ENCODE measurements at places on chromosomes 4 and X. TPM values are rescaled to one million over a fixed set of nuclear protein-coding genes. Genes with fewer than 3 reads are reported as not detected.

KDR gene
- 0.05 TPM for total RNA-seq

CPZ gene
- total RNA-seq = not detected

NPNT gene
- 66.3 TPM for total RNA-seq

F11 gene
- total RNA-seq = not detected

VCX3B gene
- not detected for total RNA-seq

WNK3 gene
- total RNA-seq = 0.15 TPM

CCDC158 gene
- not detected for total RNA-seq

SLIT2 gene
- total RNA-seq = 0.24 TPM

TENM3 gene
- 0.26 TPM for total RNA-seq

NHS gene
- total RNA-seq = not detected

NSDHL gene
- 24.2 TPM for total RNA-seq

SH3D19 gene
- 0.24 TPM for total RNA-seq

DNA sequence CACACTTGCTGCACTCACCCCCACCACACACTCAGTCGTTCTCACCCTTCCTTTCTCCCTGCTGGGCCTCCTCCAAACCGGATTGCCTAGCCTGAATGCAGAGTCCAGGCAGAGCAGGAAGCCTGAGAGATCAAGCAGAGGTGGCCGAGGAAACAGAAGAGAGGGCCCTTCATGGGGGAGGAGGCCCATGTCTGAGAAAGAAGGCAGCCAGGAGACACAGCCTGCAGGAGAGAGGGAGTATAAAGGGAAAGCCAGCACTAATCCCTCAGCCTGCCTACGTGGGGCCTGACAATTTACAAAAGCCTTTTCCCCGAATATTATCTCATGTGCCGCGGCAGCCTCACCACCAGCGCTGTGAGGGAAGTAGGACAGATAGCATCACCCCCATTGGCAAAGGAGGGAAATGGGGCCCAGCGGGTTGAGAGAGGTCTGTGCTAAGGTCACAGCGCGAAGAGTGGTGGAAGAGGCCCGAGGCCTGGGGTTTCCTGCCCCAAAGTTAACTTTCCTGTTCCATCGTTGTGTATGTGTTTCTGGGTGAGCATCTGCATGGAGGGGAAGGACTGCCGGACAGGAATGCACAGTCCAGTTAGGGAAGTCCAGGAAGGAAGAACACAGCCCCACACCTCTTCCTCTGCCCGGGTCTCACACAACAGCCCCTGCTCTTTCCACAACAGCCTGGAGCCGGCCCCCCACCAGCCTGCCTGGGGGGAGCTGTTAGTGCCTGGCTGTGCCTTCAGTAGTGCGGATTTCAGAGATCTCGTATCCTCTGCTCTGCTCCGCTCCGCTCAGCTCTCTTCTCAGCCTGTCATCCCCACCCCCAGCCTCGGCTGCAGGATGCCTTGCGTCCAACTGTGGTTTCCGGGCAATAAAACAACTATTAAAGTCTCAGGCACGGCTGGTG, 50.9 kb upstream of the BCOR start:
- DNase-seq = no peak

DNA sequence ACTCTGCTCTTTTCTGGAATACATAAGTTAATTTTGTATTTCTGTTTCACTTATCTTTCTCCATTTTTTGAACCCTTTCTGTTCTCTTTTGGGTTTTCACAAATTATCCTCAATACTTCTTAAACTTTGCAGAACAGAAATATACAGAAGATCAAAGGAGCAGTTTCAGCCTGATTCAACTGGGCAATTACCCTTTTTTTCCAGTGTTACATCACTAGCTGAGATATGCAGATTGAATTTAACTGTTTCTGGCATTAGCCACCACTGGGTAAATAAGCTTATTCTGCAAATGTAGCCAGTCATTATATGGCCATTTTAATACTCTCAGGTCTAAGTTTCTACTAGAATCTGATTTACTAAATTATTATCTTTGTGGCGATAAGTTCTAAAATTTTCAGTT, 66.9 kb upstream of the GRID2 start:
- no peak for DNase-seq

DNA sequence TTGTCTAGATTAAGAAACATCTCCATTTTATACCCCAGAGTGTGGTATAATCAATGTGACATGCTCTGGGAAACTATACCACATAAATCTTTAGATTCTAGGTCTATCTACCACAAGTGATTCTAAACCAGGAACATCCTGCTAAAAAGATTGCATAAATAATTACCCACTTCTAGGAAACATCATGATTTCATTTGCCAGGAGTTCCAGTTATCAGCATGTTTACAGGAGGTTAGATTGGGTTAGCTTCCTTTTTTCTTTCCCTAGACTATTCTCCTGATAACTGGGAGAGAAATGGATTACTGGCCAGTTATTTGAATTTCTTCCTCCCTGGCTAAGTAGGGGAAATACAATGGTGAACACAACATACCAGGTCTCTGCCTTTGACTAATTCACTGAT, 230.3 kb upstream of the BOD1L1 start:
- no peak for DNase-seq

DNA sequence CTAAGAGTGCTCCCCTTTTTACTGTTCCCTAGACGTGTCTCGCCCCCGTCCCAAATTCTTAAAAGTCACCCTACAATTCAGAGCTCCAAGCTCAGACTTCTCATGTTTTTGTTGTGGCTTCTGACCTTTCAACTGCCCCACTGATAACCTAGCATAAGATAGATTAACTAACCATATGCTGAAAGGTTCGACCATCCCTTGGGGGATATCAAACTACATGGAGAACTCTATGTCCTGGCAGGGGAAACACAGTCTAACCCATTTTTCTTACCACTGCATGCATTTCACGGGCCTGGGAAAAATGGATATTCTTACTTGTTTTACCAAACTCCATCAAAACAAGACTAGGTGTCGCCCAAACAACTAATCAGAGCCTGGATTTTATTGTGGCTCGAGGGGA, 236.4 kb upstream of the MID1 start:
- no peak for DNase-seq

DNA sequence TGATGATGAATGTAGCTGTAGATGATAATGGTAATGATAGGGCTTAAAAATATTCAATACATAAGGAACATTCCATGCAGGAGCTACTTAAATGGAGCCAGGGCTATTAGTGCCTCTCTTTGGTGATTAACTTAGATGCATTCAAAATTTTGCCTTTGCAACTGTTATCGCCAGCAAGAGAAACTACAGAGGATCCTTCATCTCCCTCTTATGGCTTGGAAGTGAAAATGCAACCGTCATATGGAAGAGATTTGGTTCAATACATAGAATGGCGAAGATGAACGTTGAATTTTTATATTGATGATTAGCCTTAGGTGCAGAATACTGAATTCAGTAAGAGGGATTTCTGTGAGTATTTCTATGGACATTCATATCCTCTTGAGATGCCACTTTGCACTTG, 134.5 kb upstream of the NLGN4X start:
- DNase-seq = no peak

DNA sequence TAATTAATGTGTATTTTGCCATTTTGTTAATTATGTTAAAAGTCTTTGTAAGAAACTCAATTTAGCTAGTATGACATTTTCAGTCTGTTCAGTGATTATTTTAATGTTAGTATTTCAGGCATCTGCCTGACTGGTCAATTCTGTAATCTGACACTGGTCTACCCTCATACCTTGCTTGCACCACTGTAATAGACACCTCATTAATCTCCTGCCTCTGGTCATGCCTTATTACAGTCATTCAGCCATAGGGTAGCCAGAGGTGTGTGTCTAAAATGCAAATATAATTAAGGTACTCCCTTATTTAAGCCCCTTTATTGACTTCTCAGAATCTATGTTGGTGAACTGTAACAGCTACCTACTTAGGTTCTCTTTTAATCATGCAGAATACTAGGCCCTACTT, 861.1 kb upstream of the IGFBP7 start:
- DNase-seq = no peak

DNA sequence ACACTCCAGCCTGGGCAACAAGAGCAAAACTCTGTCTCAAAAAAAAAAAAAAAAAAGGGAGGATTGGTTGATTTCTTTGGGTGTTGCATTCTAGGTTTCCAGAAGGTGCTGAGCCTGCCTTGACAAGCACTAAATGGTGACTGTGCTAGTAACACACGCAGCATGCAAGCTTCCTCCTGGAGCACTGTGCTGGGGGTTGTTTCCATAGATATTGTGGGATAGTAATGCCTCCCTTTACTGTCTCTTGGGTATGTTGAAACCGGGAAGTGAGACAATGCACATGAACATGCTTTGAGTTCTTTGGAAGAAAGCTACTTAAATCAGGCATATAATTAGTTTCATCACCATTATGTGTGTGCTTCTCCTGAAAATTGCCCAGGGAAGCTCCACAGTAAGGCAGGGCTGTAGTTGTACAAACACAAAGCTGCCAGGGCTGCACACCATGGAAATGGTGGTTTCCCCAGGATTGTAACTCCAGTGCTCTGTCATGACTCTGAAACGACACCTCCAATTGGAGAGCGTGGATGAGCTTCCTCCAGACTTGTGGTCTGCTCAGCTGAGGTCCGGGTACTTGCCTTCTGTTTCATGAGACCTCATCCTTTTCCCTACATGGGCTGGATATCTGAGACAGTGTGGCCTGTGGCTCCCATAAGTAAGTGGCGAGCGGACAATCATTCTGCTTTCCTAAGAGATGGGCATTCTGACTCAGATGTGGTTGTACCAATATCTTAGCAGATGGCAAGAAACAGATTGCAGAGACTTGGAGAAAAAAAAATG, 31.5 kb upstream of the STOX2 start:
- no peak for DNase-seq

DNA sequence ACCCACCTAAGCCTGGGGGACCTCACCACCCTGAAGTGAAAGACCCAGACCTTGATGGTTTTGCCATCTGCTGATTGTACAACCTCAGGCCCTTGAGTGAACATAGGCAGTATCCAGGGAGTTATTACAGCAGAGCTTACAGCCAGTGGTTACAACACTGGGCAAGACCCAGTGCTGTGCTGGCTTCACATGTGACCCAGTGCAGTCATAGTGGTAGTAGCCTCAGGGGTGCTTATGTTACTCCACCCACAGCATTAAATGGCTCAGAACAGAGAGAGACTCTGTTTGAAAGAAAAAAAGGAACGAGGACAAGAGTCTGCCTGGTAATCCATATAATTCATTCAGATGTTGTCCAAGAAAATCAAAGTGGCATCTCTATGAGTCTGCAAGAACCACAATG, 45.2 kb upstream of the DACH2 start:
- no peak for DNase-seq

DNA sequence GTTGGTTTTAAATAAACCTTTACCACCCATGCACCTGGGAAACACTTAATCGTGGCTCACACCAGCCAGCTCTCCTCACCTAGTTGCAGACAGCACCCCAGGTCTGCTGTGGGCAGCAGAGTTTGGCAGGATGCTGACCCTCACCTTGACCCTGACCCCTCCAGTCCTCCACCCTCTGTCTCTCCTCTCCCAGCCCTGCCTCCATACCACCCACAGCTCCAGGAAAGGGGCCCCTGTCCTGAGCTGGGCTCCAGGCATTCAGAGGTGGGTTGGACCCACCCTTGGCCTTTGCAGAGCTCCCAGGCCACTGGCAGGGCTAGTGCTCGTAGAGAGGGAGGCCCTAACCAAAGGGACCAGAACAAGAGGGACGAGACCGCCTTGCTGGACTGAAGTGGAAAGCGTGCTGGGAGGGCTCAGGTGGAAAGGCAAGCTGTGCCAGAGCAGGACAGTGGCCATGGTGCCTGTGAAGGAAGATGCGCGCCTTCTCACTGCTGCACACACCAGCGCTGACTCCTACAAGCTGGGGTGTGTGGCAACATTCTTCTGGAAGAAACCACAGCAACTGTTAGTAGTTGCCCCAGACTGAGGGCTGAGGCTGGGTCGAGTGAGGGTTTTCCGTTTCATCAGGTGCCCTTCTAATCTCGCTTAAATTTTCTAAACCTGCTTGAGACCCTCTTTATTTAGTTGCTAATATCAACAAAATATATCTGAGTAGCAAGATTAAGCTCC, 10.7 kb upstream of the S100P start:
- DNase-seq = no peak

GRCh38 chrX:68838571-68838910, 9.7 kb downstream of the EFNB1 start:
- no peak for DNase-seq

- no peak for DNase-seq
These were observed 8.2 kb upstream of the PWWP3B start for GRCh38 chrX:106159861-106160282.

DNA sequence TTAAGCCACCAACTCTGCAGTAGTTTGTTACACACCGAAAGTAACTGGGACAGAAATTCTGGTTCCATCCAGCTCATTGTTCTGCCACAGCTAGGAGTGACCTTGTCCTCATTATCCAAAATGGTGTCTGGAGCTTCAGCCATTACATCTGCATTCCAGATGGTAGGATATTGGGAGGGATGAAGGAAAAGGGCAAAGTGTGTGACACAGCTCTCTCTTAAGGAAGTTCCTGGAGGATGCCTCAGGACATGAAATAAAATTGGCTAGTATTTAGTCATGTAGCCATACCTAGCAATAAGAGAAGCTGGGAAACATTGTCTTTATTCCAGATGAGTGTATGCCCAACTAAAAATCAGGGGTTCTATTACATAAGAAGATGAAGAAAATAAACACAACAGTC, 262.0 kb downstream of the BCOR start:
- DNase-seq = no peak

- no peak for DNase-seq
These were observed 50.3 kb downstream of the GASK1B start for GRCh38 chr4:158122501-158122900.

All from GM12878 (cell line).